Kasumi-1 (cell line): ENCODE measurements at places on chromosomes 3 and 15.

DNA sequence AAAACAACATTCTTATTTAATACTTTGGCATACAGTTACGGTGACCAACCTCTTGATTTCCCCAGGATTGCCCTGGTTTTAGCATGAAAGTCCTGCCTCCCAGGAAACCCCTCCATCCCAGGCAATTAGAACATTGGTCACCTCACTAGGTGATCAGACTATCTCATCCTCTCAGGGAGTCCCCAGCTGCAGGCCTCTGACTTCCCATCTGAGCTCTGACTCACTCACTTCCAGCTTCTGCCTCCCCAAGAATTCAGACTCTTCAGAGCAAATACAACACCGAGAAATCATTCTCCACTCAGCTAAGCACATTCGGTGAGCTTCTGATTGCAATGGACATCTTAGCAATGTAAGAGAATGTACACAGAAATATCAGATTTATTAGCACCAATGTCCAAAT is 92.4 kb upstream of the HES1 start:
- peak; percentile 22 for DNase-seq

DNA sequence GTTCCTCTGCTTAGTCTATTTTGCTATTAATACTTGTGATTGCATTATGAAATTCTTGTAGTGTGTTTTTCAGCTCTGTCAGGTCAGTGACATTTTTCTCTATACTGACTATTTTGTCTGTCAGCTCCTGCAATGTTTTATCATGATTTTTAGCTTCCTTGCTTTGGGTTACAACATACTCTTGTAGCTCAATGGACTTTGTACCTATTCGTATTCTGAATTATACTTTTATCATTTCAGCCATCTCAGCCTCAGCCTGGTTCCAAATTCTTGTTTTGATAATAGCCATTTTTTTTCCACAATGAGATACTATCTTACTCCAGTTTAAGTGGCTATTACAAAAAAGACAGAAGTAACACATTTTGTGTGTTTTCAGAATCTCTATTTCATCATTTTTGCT is 204.2 kb upstream of the ONECUT1 start:
- no peak for DNase-seq

DNA sequence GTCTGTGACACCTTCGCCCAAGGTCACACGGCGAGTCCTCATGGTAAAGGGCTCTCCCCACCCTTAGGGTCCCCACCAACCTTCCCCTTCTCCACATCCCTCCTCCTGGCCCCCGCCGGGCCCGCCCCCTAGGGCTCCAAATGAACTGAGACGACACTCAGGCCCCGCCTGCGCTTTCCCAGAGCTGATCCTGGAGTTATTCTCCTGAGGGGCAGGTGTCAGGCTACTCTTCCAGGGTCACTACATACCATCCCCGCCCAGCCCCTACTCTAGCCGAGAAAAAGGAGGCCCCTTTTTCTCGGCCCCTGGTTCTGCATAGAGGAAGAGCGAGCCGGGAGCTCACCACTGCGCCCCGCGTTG is 292 bp downstream of the USP4 start:
- DNase-seq, result peak; percentile 40

GRCh38 chr3:38843898-38844297 is 27.9 kb upstream of the SCN10A start:
- DNase-seq, result peak; percentile 37

- no peak for DNase-seq
Measured at GRCh38 chr15:33278816-33279612, 31.8 kb upstream of the RYR3 start.

- DNase-seq, result no peak
Measured at GRCh38 chr3:43485931-43486330, 135.9 kb downstream of the ANO10 start.

DNA sequence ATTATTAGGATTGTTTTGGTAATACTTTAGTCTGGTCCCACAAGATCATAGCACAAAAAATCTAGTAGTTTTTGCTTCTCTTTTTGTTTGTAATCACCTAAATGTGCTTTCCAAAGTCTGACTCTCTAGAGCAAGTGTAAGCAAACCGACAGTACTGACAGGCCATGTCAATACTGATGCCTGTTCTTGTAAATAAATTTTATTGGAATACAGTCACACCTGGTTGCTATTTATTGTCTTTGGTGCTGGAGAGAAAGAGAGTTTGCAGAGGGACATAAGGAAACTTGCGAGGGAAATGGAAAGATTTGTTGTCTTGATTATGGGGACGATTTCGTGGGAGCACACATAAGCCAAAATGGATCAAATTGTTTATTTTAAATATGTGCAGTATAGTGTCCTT is 77.5 kb downstream of the NAALADL2 start:
- DNase-seq, result no peak

DNA sequence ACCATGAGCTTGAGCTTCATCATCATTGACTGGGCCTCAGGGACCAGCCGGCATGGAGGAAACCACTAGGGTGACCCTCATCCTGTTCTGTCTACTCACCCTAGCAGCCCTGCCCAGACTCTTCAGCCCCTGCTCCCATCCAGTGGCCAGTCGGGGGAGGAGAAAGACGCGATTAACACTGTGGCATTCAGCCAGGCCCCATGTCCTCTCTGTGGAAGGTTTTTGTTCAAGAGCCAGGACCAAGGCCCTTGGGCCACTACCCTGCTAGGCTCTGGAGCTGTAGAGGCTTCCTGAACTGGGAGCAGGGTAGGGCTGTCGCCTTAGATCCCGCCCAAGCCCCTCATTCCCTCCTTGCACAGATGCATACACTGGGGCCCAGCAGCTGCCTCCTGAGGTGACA is 15.0 kb downstream of the SLC38A3 start:
- DNase-seq, result no peak

DNA sequence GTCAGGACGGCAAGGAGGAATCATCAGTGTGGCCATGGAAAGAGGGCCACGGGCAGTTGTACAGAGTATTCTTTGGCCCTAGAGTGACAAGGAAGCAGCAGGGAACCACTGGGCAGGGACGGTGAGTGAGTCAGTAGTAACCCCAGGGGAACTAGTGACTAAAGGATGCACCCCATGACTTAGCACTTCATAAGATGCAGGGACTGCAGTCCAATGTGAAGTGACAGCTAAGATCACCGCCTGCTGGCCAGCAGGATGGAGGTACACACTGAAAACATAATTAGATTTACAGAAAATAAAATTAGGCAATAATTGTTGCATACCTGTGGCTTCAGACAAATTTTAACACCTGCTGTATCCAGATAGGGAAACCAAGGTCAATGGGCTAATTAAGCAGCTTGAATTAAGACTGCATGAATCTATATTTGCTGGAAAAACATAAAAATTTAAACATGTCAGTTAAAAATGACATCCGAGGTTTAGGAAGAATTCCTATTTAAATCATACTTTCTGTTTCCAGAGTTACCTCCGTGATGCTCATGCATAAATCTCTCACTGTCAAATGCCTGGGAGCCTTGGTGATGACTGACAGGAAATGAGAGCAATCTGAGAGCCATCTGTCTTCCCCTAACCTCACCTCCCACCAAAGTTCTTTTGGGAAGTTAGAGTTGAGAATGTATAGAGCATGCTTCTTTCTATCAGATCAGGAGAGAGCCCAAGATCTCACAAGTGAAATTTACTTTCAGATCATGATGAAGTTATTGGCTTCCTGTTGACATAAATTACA is 56.5 kb downstream of the DCLK3 start:
- no peak for DNase-seq

- no peak for DNase-seq
Measured at GRCh38 chr15:85473455-85473854, 93.1 kb downstream of the AKAP13 start.

GRCh38 chr3:185361920-185362319 is 1.0 kb upstream of the MAP3K13 start:
- DNase-seq, result no peak

DNA sequence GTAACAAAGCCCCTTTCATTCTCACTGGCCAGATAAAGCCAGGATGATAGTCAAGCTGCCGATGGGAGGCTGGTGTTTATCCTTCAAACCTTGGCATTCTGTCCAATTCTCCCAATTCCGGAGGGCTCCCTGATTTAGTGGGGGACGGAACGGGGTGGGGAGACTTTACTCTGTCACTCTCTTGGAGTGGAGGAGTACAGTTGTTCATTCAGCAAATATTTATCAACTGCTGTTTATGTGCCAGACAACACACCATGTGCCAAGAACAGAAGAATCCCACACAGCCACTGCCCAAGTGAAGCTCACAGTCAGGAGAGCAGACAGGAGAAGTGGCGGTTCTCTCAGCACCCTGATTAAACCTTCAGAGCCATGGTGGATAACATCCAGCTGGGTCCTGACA is 63.3 kb downstream of the WNT5A start:
- no peak for DNase-seq

DNA sequence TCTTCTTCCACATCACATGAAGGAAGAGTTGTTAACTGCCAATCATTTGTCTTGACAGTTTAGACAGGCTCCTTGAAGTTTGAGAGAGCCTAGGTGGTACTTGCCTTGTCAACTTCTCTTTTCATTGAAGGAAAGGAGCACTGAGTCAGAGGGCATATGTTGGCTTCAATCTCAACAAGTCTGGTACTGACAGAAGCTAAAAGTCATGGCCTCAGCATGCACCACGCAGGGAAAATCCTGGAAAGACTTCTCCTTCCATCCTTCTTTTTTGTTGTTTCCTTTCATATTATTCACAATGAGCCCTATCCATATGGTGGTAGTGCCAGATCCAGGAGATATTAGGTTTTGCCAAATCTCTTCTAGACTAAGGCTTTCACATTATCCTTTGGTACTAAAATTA is 1272.5 kb downstream of the ROBO1 start:
- no peak for DNase-seq

- no peak for DNase-seq
Measured at GRCh38 chr3:152325136-152325535, 56.4 kb downstream of the MBNL1 start.

DNA sequence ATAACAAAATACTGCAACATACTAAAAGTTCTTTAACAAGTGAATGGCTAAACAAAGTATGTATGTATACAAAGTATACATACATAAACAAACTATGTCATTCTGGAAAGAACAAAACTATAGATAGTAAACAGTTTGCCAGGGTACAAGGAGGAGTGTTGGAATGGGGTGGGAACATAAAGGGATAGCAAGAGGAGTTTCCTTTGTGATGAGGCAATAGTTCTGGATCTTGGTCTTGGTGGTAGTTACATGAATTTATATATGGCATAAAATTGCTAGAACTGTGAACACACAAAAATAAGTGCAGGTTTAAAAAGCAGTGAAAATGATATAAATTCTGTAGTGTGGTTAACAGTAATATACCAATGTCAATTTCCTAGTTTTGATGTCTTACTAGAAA is 22.0 kb downstream of the ZNF148 start:
- DNase-seq, result no peak

GRCh38 chr15:77393471-77393840 is 26.4 kb downstream of the PEAK1 start:
- no peak for DNase-seq

GRCh38 chr3:125039131-125040100 is 16.4 kb downstream of the HEG1 start:
- no peak for DNase-seq

- DNase-seq, result no peak
Measured at GRCh38 chr3:53764026-53764775, 82.0 kb downstream of the CHDH start.

DNA sequence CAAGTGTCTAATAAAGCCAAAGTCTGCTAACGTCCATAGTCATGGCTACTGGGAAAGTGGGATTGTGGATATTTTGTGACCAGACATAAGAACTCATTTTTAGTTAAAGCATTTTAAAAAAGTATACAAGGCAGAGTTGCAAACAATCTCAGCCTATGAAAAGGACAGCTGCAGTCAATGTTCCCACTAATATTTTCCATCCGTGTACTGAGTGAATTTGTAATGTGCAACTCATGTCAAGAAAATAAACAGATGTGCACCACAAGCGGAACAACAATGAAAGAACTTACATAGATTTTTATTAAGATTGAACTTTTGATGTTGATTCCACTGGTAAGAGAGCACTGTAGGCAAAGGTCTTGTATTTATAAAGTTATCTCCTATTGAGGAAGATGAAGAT is 231.3 kb upstream of the SEMA6D start:
- no peak for DNase-seq

DNA sequence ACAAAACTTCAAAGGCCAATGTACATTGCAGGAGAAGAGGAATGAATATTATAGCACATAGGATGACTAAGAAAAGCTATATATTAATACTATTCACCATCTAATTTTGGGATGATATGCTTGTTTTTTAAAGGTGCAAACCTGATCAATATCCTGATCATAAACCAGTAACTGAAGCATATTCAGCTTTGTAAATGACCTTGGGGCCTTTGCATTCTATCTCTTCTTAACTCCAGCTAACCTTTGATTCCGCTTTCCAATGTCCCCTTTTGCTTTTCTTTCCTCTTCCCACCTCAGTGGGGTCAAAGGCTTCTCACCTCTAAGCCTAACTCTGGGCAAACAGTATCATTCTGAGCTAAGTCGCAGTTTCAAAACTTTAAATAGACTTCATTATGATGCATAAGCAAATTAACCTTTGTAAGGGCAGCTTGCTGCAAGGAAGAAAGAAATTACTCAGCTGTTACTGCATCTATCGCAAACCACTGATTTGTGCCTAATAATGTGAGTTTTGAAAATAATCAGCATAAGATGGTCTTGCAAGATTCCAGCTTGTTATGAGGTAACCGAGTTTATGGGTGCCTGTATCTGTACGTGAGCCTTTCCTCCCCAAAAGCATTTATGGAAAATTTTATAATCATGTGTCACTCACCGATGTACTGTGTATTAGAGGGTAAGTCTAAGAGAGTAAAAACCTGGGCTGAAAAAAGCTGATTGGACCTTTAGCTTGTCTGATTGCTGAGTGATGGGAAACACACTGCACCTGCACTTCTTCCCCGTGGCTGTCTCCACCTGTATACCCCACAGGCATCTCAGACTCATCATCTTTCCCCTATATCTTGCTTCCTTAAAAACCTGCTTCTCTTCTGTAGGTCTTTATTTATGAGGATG is 116.8 kb downstream of the TPRG1 start:
- no peak for DNase-seq

DNA sequence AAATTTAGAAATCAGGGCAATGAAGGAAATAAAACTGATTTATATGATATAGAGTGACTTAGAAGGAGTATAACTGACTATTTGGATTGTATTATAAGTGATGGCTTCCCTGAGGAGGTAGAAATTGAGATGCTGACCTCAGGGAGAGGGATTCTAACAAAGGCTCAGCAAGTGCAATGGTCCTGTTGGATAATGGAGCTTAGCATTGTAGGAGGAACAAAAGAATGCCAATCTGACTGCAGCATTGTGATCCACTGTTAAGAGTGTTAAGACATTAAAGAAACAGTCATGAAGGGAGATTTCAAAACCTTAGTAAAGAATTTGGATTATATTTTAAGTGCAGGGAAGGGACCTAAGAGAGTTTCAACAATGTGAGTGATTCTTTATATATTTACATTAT is 158.4 kb upstream of the NAALADL2 start:
- DNase-seq, result no peak
